ELF-1 (cell line): ENCODE measurements at places on chromosomes 16 and 17.
A peak's percentile ranks its signal among the peaks of the same experiment; 100 is the strongest.

- DNase-seq: no peak
Measured at GRCh38 chr16:62386411-62386810, 350.2 kb upstream of the CDH8 start.

- peak; percentile 69 for DNase-seq
Measured at GRCh38 chr16:50244504-50245416, 21.6 kb upstream of the ADCY7 start.

- DNase-seq: no peak
Measured at GRCh38 chr16:61909074-61909473, 127.2 kb downstream of the CDH8 start.

DNA sequence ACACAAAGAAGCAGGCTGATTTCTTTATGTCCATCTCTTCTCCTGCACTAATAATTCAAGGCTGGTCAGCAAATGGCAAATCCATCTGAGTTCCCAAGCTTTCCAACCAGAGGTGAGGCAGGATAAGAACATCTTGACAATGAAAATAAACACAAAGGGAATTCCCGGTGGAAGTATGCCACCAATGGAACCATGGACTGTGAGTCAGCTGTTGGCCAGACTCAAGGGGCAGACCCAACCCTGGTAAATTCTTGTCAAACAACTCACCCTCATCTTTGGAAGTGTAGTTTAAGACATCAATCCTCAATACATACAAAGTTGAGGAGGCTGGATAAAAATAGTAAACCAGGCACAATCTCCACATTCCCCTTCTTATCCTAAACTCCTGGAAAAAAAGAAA, 74.3 kb upstream of the CES5A start:
- no peak for DNase-seq

DNA sequence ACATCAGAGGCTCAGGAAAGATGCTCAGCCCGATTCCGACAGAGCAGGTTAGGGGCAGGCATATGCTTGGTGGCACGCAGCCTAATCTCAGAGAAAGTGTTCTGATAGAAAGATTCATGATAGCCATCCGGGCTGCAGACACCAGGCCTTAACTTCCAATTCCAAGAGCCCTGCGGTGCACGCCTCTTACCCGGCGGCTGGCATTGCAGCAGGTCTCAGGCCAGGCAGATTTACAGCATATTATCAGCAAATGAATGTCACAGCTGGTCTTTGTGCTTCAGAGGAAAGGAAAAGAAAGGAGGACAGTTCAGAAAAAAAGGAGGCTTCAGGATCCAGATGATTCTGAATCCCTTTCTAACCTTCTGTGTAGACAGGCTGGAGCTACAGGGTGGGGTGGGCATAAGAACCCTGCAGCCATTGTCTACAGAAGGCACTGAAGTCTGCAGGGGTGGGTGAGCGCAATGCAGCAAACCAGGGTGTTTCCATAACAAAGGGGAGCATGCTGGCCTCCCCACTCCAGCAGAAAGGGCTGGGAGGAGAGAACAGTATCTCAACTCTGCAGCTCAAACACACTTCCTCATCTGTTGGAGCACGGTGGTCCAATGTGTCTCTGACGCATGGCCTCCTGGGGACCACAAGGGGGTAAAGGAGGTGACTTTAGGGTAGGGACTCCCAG, 277.4 kb upstream of the XYLT1 start:
- peak; percentile 39 for DNase-seq

DNA sequence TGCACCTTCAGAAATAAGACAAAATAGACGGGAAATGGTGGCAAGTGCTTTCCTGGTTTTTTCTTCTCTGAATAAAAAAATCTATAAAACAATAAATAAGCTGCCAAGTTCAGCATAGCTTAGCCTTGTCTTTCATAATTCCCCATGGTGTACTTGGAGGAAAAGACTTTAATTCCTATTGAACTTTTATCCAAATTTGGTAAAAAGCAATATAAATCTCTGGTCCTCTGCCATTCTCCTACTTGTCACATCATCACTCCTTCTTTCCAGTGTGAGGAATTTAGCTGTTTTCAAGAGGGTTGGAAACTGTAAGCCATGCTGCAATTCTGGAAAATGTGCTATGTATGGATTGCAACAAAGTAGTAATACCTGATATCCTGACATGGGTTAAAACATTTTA, 551.8 kb upstream of the KIF2B start:
- no peak for DNase-seq

DNA sequence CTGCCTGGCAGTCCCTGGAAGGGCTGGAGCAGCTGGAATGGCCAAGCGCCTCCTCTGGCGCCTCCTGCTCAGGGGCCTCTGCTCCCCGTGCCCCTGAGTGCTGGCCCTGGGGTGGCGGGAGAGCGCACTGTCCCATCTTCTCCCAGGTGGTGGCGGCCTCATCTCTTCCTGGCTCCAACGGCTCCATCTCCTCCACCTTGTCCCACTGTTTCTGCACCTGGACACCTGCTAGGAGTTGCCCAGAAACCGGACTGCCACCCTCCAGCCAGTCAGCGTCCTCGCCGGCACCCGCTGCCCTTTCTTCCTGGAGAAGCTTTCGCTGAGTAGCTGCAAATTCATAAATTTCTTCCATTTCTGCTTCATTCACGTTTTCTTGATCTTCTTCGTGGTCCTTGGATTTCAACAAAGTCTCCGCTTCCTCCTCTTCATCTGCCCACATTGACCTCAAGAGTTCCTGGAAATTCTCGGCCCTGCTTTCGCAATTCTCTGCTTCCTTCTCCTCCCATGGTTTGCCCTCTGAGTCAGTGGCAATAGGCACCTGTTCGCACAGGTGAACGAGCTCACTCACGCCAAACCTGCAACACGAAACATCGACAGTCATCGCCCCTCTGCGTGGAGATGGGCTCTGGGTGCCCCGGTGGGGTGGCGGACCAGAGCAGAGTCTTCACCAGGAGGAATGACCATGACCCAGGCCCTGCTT, 13.7 kb upstream of the NLRC3 start:
- no peak for DNase-seq

DNA sequence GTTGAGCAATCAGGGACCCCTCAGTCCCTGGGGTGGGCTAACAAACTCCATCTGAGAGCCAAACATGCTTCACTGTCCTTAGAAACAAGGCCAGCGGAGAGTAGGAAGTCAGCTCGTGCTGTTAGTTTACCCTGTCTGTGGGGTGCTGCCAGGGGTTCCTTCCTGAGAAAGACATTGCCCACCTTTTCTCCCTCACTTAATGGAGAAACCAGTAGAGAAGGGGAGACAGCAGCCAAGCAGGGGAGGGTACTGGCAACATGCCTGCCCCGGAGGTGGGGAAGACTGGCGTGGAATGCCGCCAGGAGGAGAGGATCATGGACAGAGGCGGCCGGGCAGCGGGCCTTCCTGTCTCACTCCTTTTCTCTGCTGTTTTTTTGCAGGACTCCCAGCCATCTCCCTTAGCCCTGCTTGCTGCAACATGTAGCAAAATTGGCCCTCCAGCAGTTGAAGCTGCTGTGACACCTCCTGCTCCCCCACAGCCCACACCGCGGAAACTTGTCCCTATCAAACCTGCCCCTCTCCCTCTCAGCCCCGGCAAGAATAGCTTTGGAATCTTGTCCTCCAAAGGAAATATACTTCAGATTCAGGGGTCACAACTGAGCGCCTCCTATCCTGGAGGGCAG, 19.9 kb downstream of the SP2 start:
- no peak for DNase-seq

DNA sequence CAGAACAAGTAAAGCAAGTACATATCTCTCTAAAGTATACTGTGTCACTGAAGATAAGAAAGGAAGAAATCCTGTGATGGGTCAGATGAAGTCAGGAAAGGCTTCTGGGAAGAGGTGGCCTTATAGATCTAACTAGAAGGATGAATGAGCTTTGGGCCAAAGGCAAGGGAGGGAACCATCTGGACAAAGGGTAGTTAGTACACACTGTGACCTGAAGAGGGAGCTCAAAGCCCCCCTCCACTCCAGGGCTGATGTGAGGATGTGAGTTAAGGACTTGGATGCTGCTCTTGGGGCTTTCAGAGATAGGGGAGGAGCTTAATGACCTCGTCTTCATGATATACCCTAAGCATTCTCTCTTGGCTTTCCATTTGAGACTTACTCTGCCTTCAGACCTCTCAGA, 185.3 kb upstream of the CACNG3 start:
- peak; percentile 82 for DNase-seq

- peak; percentile 45 for DNase-seq
Measured at GRCh38 chr17:74042744-74043486, 160.6 kb upstream of the RPL38 start.

DNA sequence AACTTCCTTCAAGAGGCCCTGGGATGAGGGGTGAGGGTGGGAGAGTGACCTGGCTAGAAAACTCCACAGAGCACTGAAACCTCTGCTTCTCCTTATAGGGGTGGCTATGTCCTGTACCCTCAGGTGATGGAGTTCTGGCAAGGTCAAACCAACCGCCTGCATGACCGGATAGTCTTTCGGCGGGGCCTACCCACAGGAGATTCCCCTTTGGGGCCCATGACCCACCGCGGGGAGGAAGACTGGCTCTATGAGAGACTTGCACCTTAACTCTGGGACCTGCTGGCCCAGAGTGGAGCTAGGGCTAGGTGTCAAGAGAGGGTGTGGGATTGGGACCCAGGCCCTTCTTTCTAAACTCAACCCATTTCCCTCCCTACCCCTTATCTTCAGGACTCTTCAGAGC, 5.1 kb downstream of the PNPO start:
- DNase-seq: no peak

DNA sequence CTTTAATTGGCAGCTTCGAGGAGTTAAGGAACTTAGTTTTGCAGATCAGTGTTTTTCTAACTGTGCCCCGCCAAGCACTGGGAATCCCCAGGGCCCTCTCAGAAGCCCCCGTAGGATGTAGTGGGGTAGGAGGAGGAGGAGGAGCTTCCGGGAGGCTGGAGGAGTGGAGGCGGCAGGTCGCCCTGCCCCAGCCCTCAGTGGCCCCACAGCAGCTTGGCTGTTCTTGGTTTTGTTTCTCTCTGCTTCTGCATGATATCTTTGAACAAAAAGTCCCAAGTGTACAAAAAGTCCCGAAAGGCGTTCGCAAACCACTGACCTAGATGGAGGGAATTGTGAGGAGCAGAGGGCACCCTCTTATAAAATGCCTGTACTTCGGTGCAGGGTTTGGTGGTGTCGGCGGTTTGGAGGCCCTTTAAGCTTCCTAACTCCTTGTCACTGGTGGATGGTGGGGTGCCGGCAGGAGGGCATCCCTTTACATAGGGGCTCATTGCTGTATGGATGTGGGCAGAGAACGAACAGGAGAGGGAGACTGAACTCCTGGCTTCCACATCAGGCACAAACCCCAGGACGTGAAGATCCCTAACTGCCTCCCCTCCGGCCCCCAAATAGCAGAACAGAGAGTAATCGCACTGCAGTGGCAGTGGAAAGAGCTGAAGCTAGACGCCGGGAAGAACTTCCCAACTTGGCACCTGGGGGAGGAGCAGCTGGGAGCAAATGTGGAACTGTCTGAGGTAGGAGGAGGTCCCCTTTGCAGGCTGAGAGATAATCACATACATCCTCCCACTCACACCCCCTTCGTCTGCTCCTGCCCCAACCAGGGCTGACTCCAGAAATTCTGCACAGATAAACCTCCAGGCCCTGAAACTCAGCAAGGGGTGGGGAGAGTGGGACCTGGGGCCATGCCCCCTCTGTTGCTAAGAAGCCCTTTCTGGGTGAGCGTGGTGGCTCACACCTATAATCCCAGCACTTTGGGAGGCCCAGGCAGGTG, 20.1 kb downstream of the EPOP start:
- no peak for DNase-seq

- no peak for DNase-seq
Measured at GRCh38 chr16:10255728-10256127, 73.5 kb upstream of the GRIN2A start.

- DNase-seq: peak; percentile 98
Measured at GRCh38 chr17:42322382-42323267, 34.3 kb downstream of the STAT5A start.

GRCh38 chr16:397135-397661, at the start of gene NME4:
Gene NME4 (plus strand): TSS chr16:397199. CDS start chr16:397223, 24 bp downstream.
- peak; percentile 57 for DNase-seq

- DNase-seq: no peak
Measured at GRCh38 chr16:68954911-68955635, 111.7 kb downstream of the TANGO6 start.

DNA sequence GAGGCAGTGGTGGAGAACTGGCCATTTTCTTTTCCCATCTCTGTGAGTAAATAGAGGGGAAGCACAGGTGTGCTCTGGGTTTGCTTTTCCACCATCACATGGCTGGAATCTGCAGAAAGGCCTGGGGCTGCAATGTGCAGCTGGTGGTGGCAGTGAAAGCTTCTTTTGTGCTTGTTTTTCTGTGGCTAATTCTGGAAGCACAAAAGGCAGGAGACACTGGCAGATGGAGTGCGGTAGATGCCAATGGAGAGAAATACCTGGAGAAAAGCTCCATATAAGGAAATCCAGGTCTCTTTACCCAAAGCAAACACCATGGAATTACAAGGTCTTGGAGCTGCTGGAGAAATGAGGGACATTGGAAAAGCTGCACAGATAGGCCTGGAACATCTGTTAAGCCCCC, 146.9 kb downstream of the HAPSTR1 start:
- peak; percentile 25 for DNase-seq

DNA sequence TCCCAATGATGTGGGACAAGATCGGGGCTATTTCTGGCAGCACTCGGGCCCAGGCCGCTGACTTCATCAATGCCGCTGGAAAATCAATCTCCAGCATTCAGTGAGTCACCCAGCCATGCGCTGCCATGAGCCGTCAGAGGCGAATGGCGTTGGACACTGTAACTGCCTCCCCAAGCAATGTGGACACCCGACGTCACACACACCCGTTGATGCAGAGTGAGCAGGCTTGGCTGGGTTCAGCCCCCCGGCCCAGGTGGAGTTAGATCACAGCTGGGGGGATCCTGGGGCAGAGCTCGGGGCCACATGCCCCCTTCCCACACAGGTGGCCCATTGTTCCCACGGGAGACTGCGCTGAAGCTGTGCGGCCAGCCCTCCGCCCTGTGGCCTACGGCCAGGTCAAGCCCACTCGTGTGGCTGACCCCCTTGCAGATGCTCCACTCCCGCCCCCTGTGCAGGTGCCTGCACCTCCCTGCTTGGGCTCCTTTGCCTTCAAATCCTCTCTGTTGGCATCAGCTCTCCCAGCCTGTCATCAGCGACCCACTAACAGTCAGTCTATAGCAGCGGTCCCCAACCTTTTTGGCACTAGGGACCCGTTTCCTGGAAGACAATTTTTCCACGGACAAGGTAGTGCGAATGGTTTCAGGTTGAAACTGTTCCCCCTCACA, 89.9 kb downstream of the TBC1D16 start:
- no peak for DNase-seq

- no peak for DNase-seq
Measured at GRCh38 chr17:7781429-7781828, 52.6 kb upstream of the KDM6B start.

DNA sequence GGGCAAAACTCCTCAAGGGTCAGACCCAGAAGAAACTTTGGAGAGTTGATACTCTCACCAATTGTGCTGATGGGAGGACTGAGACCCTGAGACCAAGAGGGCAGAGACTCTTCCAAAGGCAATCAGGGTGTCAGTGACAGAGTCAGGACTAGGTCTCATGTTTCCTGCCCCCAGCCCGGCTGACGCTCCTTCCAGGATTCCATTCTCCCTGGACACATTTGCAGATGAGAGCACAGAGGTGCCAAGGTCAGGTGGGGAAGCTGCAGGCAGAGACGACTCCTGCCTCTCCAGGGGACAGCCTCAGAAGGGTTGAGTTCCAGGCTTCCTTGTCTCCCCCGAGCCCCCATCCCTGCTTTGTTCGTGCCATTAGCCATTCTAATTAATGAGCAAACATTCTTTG, 174.1 kb downstream of the WSCD1 start:
- no peak for DNase-seq

GRCh38 chr16:23270654-23271053, 31.4 kb upstream of the SCNN1B start:
- DNase-seq: no peak
